ENCODE measurements at places on chromosomes 5 and 9.
A peak's percentile ranks its signal among the peaks of the same experiment; 100 is the strongest.

- DNase-seq, result no peak
Measured at GRCh38 chr5:170439944-170440269, 50.7 kb upstream of the KCNMB1 start.

DNA sequence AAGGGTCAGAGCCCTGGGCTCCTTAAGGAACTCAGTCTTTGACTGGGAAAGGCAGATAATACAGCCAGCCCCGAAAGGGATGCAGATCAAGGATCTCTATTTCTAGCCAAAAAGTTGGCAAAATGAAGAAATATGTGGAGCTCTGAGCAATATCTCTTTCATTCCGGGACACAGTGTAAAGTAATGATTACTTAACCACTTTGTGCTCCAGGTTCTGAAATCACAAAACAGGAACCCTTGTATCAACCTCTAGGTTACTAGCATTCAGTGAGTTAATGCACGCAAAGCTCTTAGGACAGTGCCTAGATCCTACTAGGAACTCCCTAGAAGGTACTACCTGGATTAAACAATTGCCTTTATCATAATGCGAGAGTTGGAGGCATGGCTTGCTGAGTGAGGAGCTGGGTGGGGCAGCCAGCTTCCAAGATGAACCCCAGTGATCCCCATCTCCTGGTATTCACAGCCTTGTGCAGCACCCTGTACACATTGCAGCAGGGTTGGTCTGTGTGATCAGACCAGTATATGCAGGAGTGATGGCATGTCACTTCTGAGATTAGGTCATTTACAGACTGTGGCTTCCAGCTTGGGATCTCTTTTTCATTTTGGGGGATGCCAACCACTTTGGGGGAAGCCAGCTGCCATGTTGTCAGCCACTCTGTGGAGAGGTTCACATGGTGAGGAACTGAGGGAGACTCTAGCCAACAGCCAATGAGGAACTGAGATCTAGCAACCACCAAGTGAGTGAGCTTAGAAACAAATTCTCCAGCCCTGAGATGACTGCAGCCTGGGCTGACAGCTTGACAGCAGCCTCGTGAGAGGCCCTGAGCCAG is 103.1 kb upstream of the SLC44A1 start:
- no peak for DNase-seq

GRCh38 chr5:103428411-103428871 is 134.1 kb downstream of the NUDT12 start:
- peak; percentile 50 for DNase-seq

- no peak for DNase-seq
Measured at GRCh38 chr9:37650299-37650872, 368 bp upstream of the FRMPD1 start.

DNA sequence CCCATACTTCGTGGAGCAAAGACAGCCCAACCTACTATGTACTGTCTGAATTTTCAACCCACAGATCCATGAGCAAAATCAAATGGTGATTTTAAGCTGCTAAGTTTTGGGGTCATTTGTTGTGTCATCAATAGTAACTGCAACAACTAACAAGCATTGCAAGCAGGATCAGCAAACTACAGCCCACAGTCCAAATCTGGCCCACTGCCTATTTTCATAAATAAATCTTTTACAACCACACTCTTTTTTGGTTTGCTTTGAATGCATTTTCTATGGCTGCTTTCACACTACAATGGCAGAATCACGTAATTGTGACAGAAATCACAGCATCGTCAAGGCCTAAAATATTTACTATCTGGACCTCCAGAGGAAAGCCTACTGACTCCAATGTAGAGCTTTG is 237.2 kb upstream of the TRIM32 start:
- DNase-seq, result no peak

DNA sequence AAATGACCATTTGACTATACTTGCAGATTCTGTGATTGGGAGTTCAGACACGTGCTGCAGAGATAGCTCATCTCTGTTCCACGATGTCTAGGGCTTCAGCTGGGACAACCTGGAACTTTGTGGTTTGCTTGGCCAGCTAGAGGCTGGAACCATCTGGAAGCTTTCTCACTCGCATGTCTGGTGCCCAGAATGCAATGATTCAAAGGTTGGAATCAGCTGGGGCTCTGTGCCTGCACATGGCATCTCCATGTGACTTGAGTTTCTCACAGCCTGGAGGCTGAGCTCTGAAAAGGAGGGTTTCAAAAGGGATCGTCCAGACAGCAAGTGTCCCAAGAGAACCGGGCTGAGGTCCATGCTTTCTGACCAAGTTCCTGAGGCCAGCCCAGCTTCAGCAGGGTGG is 465.2 kb downstream of the GADD45G start:
- peak; percentile 55 for DNase-seq

DNA sequence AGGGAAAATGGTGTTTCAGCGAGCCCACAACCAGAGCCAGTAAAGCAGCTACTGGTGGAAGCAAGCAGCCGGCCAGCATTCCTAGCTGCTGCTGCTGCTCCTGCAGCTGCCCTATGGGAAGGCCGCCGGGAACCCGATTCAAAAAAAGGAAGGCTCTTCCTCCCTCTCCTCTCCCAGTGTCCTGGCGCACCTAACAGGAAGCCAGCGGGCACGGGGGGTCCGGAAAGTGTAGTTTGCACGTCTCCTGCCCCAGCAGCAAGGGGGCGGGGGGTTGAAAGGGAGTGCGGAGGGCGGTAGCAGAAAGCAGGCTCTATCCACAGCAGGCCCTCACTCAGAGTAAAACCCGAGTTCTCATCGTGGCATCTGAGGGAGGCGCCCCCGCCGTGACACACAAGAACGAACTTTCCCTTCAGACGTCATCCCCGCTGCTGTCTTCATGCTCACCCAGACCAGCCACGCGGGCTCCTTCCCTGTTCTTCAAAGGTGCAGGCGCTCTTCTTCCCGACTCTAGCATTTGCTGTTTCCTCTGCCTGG is 16.5 kb downstream of the GRXCR2 start:
- no peak for DNase-seq

GRCh38 chr9:92538541-92538940 is 2.8 kb upstream of the ECM2 start:
- no peak for DNase-seq

GRCh38 chr9:74543145-74543544 is 46.0 kb downstream of the RORB start:
- no peak for DNase-seq

- no peak for DNase-seq
Measured at GRCh38 chr5:43693411-43693810, 90.4 kb downstream of the NNT start.

GRCh38 chr9:72667181-72667580 is 145.8 kb downstream of the TMC1 start:
- no peak for DNase-seq
